ENCODE measurements at places on chromosomes 2 and 18.

GRCh38 chr2:113298176-113298575 lies 19.5 kb upstream of the PAX8 start:
- DNase-seq = no peak

DNA sequence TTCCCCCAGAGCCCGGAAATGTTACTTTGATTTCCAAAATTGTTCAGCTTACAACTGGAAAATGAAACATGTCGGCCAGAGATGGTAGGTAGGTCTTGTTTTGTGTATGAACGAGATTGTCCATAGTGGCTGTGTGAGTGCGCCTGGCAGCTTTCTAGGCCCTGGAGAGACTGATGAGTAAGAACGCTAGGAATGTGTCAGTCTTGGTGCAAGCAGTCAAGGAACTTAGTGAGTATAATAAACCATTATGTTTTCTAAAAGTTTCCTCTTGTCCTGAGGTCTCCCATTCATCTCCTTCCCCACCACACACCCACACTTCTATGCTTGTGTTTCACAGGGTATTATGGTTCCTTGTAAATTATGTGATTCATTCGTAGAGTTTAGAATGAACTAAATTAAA lies 234.2 kb downstream of the CDH2 start:
- no peak for DNase-seq

DNA sequence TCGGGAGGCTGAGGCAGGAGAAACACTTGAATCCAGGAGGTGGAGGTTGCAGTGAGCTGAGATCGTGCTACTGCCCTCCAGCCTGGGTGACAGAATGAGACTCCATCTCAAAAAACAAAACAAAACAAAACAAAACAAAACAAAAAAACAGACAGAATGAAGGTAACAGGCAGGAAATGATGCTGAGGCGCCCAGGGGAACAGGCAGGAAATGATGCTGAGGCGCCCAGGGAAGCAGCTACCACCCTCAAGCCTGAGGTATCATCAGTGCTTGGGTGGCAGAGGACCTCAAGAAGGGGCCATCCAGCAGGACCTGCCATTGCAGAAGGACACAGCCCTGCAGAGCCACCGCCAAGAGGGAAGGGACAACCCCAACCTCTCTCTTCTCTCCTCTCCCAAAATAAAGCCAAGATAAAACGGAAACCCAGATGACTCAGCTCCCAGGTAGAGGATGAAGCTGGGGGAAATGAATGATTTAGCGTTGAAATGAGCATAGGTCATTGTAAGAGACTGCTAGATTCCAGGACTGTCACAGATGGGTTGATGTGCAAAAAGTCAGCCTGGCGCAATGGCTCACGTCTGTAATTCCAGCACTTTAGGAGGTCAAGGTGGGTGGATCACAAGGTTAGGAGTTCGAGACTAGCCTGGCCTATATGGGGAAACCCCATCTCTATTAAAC lies 19.3 kb downstream of the SOWAHC start:
- no peak for DNase-seq

DNA sequence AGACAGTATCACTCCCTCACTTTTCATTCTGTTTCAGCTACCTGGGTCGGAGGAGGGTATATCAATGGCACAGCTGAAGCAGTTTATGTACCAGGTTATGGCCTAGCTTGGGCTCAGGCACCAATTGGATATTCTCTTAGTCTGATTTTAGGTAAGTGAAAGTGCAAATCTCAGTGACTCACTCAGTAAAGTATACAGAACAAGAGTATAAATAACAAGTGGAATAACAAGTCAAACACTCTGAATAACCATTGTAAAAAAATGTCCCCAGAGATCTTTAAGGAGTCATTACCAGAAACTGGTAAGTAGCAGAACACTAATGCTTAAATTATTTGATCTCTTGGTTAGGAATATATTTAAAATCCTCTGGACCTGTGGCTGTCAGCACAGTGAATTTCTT lies 5.7 kb downstream of the SLC5A7 start:
- DNase-seq = no peak

DNA sequence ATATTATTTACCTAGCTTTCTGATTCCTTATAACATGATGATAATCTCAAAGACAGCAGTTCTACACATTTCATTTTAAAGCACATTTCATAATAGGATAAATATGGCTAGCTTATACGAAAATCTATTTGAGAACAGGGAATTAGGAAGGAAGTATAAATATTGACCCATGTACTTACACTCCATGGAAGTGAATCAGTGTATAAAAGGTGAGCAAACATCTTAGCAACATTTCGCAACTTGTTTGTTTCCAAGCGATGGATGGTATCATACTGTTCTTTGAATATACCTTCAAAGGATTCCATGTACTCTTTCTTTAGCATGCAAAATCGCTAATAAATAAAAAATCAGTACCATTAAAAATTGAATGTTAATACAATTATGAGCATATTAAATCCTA lies 53.1 kb downstream of the CWC22 start:
- DNase-seq = no peak

GRCh38 chr2:231807020-231807419 lies 20.8 kb downstream of the COPS7B start:
- DNase-seq = no peak

DNA sequence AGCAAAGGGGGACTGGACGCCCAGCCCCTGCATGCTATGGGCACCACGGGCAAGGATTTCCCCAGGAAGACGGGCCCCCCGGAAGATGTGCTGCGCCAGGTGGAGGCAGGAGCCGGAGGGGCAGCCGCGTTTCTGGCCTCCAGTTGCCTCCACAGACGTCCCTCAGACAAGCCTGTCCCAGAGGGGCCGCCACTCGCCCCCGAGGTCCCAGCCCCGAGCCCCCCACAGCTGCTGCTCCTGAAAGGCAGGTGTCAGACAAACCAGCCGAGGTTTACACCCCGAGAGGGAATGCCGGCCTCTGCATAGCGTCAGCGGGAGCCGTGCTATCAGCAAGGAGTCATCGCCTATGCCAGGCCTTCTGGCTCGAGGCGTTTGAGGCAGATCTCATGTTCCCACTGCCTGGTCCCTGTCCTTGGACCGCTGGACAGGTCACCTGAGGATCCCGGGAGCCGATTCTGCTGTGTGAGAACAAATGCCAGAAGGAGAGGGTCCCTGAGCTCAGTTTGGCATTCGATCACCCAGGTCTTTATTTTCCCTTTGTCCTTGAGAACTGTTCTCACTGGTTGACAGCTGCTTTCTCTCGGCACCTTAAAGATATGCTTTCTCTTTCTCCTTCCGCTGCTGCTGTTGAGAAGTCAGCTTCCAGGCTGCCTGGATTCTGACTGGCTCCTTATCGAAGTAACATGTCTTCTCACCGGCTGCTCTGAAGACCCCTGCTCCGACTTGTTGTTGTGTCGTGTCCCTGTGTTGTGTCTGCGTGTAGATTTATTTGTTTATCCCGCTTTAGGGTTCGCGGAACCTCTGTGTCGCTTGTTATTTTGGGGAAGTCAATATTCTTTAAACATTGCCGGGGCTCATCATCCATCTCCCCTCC lies 20.6 kb downstream of the CROCC2 start:
- no peak for DNase-seq

DNA sequence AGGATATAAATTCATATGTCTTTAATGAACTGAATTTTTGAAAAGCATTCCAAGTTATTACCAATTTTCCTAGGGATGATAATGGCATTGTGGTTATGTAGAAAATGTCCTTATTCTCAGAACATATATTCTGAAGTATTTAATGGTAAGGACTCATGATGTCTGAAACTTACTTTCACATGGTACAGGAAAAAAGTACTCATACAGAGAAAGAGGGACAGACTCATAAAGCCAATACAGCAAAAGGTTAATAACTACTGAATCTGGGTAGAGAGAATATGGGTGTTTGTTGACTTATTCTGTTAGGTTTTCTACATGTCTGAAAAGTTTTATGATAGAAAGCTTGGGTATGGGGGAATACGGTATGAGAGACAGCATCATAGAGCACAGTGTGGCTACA lies 84.3 kb upstream of the SERTAD2 start:
- DNase-seq = no peak

- DNase-seq = no peak
Measured at GRCh38 chr2:205696927-205697441, 14.7 kb downstream of the NRP2 start.

DNA sequence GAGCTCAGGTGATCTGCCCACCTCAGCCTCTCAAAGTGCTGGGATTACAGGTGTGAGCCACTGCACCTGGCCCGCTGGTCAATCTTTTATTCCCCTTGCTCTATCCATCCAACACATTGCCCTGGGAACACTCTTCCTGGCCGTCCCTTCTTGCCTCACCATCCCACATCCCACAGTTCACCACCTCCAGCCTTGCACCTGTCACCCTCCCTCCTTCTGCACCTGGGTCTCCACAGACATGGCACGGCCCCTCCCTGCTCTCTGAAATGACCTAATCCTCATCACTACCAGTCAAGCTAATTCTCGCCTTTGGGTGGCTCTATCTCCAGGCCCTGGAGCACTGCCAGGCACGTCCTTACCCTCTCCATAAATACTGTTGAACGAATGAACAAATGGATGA lies 116.9 kb upstream of the TEX51 start:
- DNase-seq = no peak

Data from stimulated activated CD8-positive, alpha-beta memory T cell treated with anti-CD3 and anti-CD28 coated beads, Interleukin-4, amount 100 ng/mL, for 4 hours (primary cell).